Stimulated activated CD8-positive, alpha-beta memory T cell treated with anti-CD3 and anti-CD28 coated beads, Interleukin-12 subunit alpha, Interleukin-12 subunit beta, amount 100 ng/mL, for 1 hour (primary cell): ENCODE measurements at places on chromosomes 6 and 20.

- no peak for DNase-seq
Measured at GRCh38 chr20:44862286-44862685, 23.2 kb upstream of the YWHAB start.

DNA sequence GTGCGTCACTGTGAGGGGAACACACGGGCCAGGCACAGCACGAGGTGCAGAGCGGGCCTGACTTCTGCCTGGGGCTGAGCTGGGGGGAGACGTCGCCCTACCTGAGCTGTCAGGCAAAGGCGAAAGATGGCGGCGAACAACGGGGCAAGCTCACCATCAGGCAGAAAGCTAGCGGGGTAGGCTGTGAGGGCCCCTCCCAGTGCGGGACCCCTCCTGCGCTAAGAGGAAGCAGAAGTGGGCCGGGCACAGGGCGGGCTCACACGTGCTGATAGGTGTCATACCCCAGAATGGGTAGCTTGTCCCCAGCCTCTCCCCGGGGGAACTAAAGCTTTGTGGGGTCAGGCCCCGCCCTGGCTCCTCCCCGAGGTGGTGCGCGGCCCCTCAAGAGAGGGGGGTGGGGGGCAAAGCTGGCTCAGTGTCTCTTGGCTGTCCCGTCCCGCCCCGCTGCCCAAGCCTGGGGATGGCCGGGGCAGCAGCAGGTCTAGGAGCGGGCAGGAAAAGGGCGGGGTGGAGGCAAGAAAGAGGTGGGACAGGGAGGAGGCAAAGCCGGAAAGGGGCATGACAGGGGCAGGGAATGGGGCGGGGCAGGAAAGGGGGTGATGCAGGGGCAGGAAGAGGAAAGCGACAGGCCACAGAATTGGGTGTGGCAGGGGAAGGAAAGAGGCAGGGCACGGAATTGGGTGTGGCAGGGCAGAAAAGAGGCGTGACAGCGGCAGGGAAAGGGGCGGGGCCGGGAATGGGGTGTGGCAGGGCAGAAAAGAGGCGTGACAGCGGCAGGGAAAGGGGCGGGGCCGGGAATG lies 14.7 kb downstream of the UCKL1 start:
- peak; percentile 56 for DNase-seq

DNA sequence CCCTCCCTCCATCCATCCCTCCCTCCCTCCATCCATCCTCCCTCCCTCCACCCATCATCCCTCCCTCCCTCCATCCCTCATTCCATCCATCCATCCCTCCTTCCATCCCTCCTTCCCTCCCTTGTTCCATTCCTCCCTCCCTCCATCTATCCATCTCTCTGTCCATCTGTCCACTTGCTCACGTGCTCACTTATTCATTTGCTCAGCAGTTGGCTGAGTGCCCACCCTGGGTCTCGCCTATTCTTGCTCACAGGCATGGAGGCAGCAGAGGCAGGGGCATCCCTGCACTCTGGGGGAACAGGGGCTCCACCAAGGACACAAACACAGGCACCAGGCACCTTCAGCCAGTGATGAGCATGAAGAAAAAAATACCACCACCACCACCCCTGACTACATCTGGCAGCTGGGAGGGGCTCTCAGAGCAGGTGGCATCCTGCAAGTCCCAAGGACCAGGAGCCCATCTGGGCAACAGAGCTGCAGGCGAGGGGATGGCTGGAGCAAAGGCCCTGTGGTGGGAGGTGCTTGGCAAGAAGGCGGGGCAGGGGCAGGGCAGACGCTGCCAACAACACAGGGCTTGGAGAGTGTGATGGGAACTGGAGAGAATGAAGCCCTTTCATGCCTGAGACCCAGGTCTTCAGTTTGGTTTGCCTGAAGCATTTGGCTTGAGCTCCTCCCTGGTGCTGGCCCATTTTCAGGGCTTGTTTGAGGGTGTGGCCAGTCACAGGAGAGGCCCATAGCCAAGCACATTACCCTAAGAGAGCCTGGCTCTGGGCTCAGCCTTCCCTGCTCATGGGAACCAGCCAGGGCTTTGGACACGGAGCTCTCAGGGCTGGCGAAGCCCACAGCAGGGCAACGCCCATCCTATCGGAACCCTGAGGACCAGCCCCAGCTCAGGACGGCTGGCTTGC lies 40.2 kb upstream of the MRGBP start:
- no peak for DNase-seq

- no peak for DNase-seq
Measured at GRCh38 chr20:62517168-62517567, 41.4 kb upstream of the GATA5 start.

DNA sequence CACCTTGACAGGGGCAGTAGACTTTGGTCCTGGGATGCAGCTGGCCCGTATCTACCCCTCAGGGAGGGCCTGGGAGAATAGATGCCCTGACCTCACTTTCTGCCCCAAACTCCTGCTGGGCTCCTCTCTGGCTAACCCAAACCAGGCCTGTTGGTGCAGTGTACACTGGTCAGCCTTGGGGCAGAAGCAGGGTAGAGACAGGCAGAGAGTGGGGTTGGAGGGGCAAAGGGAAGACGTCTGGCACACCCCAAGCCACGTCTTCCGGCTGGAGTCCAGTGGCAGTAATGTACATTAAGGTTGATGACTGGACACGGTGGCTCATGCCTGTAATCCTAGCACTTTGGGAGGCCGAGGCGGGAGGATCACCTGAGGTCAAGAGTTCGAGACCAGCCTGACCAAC lies 9.3 kb downstream of the DDR1 start:
- no peak for DNase-seq

DNA sequence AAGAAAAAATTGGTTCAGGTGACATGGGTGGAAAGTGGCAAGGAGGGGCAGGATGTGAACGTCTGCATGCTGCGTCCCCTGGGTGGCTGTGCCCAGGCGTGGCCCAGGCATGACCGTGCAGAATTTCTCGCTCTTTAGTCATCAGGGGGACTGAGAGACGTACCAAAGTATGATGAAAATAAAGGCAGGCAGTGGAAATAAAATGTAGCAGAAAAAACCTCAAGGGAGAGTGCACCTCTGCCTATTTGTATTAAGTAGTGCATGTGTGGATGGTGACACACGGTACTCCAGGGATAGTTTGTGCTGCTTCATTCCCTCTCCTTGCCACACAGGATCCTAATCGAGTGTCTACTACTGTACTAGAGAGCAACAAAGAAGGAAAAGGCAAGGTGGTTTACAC lies 81.1 kb downstream of the ATP9A start:
- no peak for DNase-seq

DNA sequence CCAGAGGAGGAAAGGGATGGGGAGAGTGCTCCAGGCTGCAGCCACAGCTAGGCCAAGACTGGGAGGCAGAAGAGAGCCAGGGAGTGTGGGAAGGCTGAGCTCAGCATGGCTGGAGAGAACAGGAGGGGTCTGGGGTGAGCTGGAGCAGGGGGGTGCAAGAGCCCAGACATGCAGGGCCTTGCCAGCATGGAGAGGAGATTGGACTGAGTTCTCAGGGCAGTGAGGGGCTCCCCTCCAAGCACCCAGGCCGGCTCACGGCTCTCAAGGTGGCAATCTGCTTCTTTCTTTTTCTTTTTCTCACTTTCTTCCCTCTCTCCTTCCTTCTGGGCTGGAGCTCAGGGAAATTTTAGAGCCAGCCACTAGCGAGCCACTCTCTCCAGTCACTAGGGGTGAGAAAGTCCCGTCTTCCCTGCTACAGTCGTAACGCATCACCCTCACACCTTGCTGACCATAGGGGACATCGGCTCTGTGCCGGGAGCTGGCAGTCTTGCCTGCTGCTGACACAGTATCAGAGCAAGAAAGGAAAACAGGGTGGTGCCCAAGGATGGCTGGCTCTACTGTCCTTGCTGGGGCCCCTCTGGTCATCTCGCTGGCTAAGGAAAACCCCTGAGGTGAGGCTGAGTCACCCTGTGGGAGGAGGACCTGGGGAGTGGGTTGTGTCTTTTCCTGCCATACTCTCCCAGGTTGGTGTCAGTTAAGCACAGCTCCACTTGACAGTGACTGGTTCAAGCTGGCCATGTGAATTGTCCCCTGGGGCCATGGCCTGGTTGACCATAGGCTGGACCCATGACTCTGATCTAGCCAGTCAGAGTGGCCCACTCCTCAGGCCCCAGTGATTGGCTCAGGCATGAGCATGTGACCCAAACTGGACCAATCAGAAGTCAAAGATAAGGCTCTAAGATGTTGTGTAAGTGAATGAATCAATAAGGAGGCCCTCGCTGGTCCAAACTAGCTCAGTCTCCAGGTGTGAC lies 135.1 kb upstream of the PMEPA1 start:
- DNase-seq = no peak

- no peak for DNase-seq
Measured at GRCh38 chr6:89082486-89082891, 1.9 kb downstream of the PNRC1 start.

DNA sequence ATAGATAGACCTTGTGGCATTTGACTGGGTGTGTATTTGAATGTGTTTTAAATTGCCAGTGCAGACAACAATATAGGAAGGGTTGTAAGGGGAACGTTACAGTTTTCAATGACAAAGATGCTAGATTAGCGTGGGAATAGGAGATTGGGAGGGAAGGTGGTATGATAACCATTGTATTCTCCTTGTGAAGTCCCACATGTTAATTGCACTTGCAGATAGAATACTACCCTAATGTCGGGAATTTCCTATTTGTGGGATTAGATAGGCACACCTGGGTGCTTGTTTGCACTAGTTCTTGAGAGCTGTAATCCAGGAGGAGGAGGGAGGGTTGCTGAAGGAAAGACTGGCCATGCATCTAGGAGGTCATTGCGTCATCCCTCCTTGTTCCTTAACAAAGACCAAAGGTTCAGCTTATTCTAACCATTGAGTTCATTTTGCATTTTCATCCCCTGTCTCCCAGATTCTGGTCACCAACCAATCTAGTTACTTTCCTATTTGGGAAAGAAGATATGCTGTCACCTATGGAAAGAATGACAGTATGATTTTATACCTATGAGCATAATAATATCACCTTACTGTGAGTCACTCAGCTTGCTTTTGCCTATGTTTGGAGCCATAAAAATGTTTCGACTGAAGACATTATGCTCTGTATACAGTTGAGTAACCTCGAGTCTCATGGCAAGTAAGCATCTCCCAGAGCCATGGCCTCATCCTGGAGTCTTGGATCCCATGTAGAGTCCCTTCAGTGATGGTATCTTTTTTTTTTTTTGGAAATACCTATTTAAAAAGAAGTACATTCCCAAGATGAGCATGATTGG lies 201.5 kb downstream of the DTNBP1 start:
- no peak for DNase-seq

DNA sequence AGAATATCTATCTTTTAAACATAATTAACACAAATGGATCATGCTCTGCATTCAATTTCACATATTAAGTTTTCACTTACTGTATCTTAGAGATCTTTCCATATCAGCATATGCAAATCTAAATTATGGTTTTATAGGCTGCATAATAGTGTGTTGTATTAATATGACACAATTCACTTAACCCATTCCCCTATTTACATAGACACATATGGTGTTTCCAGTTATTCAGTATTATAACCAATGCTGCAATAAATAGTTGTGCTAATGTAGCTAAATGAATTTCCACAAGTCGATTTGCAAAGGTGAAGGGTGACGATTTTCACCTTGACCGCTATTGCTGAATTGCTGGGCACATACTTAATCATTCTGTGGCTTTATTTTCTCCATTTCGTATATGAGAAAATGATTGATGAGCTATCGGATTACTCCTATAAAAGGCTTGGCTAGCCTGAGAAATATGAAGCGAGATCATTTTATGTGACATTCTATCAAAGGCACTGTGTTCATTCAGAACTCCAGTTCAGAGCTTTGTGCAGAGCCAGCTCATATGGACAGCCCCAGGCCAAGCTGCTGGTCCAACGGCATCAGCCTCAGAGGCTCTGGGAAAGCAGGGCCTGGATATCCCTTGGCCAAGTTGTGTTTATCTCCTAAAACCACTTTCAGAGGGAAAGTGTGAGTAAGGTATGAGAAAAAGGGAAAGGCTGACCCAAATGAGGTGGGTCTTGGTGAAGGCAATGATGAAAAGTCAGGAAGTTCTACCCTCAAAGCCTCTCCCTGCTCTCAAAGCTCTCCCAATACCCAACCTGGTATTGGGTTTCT lies 50.8 kb downstream of the GFOD1 start:
- DNase-seq = no peak

GRCh38 chr6:147322299-147323162 lies 118.3 kb downstream of the STXBP5 start:
- DNase-seq = no peak

- no peak for DNase-seq
Measured at GRCh38 chr6:164750128-164750527, 559.3 kb downstream of the C6orf118 start.

DNA sequence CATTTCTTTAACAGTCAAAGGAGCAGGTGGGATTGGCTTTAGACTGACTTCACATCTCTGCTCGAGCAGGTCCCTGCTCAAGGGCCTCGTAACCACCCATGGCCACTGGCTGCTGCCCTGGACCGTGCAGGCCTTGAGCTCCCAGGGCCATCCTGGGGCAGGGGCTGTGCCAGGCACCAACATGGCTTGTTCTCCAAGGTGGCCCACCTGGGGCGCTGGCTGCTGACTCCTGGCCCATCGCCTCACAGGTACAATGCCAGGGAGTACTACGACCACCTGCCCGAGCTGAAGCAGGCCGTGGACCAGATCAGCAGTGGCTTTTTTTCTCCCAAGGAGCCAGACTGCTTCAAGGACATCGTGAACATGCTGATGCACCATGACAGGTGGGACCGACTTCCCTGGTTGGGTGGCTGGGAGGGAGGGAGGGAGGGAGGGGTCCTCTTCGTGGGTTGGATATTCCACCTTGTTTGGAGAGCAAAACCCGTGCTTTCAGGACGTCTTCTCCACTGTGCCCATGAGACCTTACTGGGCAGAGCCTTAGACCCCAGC lies 46.1 kb downstream of the PYGB start:
- no peak for DNase-seq

DNA sequence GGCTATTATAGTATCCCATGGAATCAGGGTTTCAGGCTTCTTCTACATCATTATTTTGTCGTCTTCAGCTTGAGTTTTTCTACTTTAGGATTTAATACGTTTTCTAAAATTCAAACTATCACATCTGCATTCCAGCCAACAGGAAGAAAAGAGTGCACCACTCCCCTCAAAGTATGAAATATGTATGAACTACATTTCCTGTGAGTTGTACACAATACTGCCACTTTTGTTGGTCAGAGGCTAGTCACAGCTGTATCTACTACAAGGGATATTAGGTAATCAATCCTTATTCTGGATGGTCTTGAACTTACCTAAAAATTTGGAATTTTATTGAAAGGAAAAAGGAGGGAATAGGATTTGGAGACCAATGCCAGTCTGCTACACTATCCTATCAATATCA lies 235.6 kb upstream of the TBX18 start:
- no peak for DNase-seq

DNA sequence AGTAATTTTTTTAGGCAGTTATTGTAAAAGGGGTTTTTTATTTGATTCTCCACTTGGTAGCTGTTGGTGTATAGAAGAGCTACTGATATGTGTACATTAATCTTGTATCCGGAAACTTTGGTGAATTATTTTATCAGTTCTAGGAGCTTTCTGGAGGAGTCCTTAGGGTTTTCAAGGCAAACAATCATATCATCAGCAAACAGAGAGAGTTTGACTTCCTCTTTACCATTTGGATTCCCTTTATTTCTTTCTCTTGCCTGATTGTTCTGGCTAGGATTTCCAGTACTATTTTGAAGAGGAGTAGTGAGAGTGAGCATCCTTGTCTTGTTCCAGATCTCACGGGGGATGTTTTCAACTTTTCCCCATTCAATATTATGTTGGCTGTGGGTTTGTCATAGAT lies 28.0 kb upstream of the TNFAIP3 start:
- DNase-seq = no peak

GRCh38 chr20:13220904-13221297 lies at the start of gene ISM1:
Gene ISM1 (plus strand): TSS chr20:13221274. CDS start chr20:13221777, 503 bp downstream.
- DNase-seq = no peak

- no peak for DNase-seq
Measured at GRCh38 chr6:85537055-85537494, 56.6 kb downstream of the SNX14 start.

GRCh38 chr6:118080547-118080946 lies 173.5 kb downstream of the SLC35F1 start:
- no peak for DNase-seq
